ENCODE measurements at places on chromosomes 16 and 17.

GRCh38 chr17:13888056-13888609 is 181.2 kb upstream of the COX10 start:
- H3K36me3 ChIP-seq, result no peaks in the 10 kb centered on the region
- no peaks in the 10 kb centered on the region for H3K27me3 ChIP-seq
- H3K4me3 ChIP-seq, result no peak overlapping the region
- no peak overlapping the region for H3K27ac ChIP-seq
- DNase-seq, result no peak

GRCh38 chr16:53711390-53711789 is 7.4 kb downstream of the FTO start:
- H3K27me3 ChIP-seq, result no peaks in the 10 kb centered on the region
- H3K4me1 ChIP-seq, result peaks cover 3% of the 10 kb centered on the region
- H3K4me3 ChIP-seq, result no peak overlapping the region

- H3K4me1 ChIP-seq, result no peaks in the 10 kb centered on the region
- no peak for DNase-seq
- no peak overlapping the region for H3K27ac ChIP-seq
- no peaks in the 10 kb centered on the region for H3K27me3 ChIP-seq
- H3K36me3 ChIP-seq, result no peaks in the 10 kb centered on the region
Measured at GRCh38 chr17:15404106-15405057, 63.0 kb upstream of the TEKT3 start.

DNA sequence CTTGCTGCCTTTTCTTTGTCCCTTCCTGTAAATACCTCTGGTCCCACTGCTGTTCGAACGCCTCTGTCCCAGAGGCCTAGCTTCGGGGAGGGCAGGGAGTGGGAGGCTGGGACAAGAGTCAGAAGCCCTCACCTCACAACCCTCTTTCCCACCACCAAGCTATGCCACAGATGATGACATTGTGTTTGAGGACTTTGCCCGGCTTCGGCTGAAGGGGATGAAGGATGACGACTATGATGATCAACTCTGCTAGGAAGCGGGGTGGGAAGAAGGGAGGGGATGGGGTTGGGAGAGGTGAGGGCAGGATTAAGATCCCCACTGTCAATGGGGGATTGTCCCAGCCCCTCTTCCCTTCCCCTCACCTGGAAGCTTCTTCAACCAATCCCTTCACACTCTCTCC is 10.4 kb downstream of the ARRB2 start:
- H3K36me3 ChIP-seq, result peaks cover 50% of the 10 kb centered on the region
- DNase-seq, result no peak
- H3K27me3 ChIP-seq, result no peaks in the 10 kb centered on the region
- H3K4me1 ChIP-seq, result peaks cover under 1% of the 10 kb centered on the region

- DNase-seq, result no peak
- H3K36me3 ChIP-seq, result no peaks in the 10 kb centered on the region
Measured at GRCh38 chr16:57358086-57358420, 530 bp upstream of the CCL22 start.

- peak overlapping the region; percentile 63 for H3K27ac ChIP-seq
- no peaks in the 10 kb centered on the region for H3K27me3 ChIP-seq
- peaks cover 55% of the 10 kb centered on the region for H3K36me3 ChIP-seq
- no peak overlapping the region for H3K4me3 ChIP-seq
- peaks cover 99% of the 10 kb centered on the region for H3K4me1 ChIP-seq
Measured at GRCh38 chr16:75079346-75079926, 37.1 kb downstream of the LDHD start.

GRCh38 chr17:14670861-14671260 is 370.0 kb downstream of the HS3ST3B1 start:
- no peaks in the 10 kb centered on the region for H3K4me1 ChIP-seq
- H3K27ac ChIP-seq, result no peak overlapping the region
- H3K4me3 ChIP-seq, result no peak overlapping the region
- no peaks in the 10 kb centered on the region for H3K27me3 ChIP-seq
- no peak for DNase-seq

- DNase-seq, result no peak
- no peak overlapping the region for H3K27ac ChIP-seq
- no peak overlapping the region for H3K4me3 ChIP-seq
- H3K27me3 ChIP-seq, result no peaks in the 10 kb centered on the region
Measured at GRCh38 chr17:37197336-37197735, 178.4 kb upstream of the C17orf78 start.

DNA sequence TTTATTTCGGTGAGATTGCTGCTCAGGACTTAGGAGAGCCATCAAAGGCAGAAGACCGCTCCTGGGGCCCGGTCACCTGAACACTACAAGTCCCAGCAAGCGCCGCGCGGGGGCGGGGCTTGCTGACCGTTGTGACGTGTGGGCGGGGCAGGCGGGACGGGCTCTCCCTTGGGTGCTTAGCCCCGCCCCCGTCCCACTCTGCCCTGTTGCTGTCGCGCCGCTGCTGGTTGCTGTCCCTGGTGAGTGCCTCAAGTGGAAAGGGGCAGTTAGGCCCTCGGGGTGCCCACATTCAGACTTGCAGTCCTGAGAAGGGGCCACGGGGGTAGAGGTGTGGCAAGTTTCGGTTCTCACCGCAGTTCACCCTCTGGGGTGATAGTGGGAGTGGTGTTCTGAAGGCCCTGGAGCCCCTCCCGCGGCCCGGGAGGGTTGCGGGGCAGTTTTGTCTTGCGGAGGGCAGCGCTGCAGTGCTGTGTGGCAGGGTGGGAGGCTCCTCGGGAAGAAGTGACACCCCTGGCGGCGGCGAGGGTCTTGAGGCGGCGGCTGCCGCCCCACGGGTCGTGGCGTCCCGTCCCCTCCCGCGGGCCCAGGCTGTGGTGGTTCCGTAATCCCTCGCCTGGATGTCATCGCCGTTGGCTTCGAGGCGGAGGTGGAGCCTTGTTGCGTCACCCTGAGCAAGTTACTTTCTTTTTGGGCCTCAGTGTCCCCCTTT is at the start of gene CALCOCO2:
CALCOCO2 (plus strand) TSS at position 196 of the 709 bp plus-strand sequence. CDS start 10,673 bp downstream, outside the sequence.
- no peaks in the 10 kb centered on the region for H3K36me3 ChIP-seq
- peaks cover 47% of the 10 kb centered on the region for H3K4me1 ChIP-seq
- H3K27me3 ChIP-seq, result no peaks in the 10 kb centered on the region

- no peak for DNase-seq
- no peak overlapping the region for H3K4me3 ChIP-seq
- no peak overlapping the region for H3K27ac ChIP-seq
- peaks cover 6% of the 10 kb centered on the region for H3K36me3 ChIP-seq
Measured at GRCh38 chr16:1472974-1473373, 1.9 kb downstream of the CLCN7 start.

DNA sequence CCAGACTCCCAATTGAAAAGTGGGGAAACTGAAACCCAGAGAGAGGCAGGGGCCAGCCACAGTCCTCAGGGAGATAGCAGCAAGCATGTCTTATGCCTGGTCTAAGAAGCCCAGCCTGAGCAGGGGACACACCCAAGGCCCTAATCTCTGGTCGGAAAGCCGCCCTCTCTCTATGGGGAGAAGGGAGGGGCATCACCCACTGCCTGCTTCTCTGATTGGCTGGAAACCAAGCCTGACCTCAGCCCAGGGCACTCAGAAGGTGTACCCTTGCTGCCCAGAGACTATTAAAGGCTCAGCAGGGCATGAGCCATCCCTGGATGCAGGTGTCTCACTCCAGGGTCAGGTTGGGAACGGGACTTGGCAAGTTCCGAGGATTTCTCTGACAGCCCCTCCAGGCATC is 5.7 kb upstream of the KRT13 start:
- no peaks in the 10 kb centered on the region for H3K36me3 ChIP-seq
- H3K4me1 ChIP-seq, result no peaks in the 10 kb centered on the region
- peaks cover 34% of the 10 kb centered on the region for H3K27me3 ChIP-seq
- no peak overlapping the region for H3K27ac ChIP-seq
